ENCODE measurements at places on chromosomes 12 and 14.

DNA sequence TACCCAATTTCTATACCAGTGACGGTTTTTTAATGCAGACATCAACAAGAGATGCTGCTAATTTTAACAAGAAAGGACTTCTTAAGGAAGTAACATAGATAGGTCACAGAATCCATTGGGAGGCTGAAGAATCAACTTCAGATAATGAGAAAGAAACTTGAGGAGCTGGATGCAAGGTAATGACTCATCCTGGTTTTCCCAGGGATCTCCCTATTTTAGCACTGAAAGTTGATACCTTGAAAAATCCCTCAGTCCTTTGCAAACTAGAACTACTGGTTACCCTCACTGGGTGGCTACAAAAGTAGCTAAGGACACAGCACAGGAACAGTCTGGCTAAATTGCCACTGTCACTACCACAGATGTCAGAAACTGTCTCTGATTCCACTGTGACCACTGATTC lies 561.9 kb downstream of the FLRT2 start:
- no peak for DNase-seq

GRCh38 chr12:106130474-106131113 lies 8.2 kb downstream of the NUAK1 start:
- DNase-seq: no peak

DNA sequence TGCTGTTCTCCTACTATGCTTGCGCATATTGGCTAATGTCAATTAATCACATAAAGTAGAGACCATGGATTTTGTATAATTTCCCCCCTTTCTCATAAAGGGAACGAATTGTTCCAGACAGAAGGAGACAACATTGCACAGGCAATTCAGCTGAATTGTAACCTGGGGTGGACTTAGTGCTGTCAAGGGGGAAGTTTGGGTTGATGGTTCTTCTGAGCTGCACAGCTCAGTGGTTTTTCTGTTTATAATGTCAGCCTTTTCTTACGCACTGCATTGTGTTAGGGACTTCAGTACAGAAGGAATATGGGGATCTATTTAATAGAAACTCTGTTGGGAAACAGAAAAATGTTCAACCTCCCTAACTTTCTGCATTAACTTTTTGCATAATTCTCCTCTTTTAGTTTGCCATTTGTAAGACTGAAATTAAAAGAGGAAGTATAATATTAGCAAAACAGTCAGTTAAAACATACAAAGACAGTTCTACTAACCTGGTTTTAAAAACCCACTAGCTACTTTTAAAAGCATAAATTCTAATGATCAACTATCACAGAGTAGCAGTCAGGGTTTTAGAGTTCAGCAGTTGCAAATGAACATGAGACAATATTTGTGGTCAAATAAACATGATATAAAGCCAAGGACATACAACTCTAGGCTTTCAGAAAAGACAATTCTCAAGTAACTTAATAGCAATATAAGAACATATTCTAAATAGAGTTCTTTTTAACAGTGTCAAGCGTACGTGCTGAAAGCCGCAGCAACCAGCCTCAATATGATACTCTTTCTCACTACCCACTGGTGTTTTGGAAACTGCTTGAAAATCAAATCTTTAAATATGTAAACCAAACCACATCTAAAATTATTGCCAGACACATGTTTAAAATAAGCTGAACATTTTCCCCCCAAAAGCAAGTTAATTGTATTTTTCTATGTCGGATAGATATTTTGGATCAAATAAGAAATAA lies 393.0 kb downstream of the FSCB start:
- DNase-seq: no peak

DNA sequence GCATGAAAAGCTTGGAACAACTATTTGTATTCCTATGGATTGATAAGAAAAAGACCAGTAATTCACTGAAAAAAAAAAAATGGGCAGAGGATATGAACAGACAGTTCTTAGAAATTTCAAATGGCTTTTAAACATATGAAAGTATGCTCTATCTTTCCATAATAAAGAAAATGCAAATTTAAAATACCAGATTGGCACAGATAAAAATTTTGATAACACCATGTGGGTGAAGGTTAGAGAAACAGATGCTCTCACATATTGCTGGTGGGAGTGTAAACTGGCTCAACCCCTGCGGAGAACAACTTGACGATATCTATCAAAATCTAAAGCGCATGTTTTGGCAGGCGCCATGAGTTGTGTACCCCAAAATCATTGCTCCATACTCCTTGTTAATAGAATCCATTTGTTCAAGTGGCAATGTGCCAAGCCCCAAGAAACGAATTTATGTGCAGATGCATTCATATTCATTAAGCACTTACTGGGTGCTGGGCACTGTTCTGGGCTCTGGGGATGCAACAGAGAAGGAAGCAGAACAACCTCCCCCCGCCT lies 29.5 kb upstream of the TMPO start:
- no peak for DNase-seq

DNA sequence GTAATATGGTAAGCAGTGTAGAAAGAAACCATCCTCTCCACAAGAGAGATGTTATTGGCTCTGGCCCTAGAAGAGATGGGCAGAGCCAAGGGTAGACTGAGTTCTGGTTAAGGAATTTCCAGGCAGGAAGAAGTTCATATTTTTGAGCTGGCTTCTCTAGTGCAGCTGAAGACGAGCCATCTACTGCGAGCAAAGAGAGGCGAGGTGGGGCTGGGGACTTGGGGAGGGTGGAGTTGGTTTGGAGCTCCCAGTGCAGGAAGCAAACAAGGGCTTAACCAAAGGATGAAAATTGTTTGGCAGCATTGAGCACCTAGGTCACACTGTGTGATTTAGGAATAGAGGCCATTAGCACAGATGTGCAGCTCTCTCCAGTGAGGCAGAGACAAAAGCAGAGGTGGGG lies 239.6 kb downstream of the ZFP36L1 start:
- no peak for DNase-seq

DNA sequence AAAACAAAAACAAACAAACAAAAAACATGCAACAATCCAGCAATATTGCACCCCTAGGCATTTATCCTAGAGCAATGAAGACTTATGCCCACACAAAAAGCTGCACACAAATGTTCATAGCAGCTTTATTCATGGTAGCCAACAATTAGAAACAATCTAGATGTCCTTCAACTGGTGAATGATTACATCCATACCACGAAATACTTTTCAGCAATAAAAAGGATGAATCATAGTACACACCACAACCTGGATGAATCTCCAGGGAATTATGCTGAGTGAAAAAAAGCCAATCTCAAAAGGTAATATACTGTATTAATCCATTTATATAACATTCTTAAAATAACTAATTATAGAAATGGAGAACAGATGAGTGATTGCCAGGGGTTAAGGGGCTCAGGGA lies 14.5 kb upstream of the GPR162 start:
- no peak for DNase-seq

- no peak for DNase-seq
Observed at GRCh38 chr12:25996677-25997076, 38.2 kb downstream of the RASSF8 start.

GRCh38 chr14:32513571-32514009 lies 184.5 kb downstream of the AKAP6 start:
- no peak for DNase-seq

GRCh38 chr12:27096420-27096819 lies 14.0 kb upstream of the C12orf71 start:
- DNase-seq: no peak

DNA sequence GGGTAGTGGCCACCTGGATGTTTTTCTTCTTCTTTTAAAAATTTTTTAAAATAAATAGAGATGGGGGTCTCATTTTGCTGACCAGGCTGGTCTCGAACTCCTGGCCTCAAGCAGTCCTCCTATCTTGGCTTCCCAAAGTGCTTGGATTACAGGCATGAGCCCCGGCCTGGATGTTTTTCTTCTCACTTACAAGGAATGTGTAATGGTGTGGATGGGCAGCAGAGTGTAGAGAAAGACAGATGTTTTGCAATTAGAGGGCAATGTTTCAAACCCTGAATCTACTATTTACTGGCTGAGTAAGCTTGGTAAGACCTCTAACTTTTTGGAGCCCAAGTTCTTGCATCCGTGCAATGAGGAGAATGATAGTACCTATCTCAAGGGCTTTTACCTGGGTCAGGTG lies 48.1 kb downstream of the ADCK1 start:
- DNase-seq: no peak

GRCh38 chr12:93008044-93008778 lies 79.1 kb upstream of the EEA1 start:
- DNase-seq: no peak

- no peak for DNase-seq
Observed at GRCh38 chr12:89899651-89900050, 191.0 kb upstream of the ATP2B1 start.

- no peak for DNase-seq
Observed at GRCh38 chr12:46107591-46107990, 117.2 kb upstream of the SCAF11 start.
